ENCODE measurements at places on chromosomes 2 and 18.

GRCh38 chr2:95058466-95058988 is 33.0 kb downstream of the MAL start:
- no peak for DNase-seq

GRCh38 chr2:220460257-220460985 is 833.0 kb downstream of the SLC4A3 start:
- DNase-seq, result no peak

DNA sequence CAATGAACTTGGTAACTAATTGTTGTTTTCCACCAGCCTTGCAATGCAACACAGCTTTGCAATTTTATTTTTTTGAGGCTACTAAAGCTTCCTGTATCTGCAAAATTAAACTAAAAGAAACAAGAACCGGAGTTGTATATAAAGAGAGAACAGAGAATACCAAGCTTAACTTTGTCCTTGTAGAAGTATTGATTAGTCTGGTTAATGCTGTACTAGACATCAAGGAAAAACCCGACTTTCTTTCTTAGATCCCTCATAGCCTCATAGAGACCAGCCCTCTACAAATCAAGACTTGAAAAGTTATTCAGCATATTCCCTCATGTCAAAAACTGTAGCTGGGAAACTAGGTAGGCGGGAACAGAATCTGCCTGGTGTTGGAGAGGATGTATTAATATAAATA is 1.7 kb upstream of the ASAP2 start:
- no peak for DNase-seq

- DNase-seq, result no peak
Observed at GRCh38 chr18:58049000-58049688, 5.1 kb downstream of the NEDD4L start.

GRCh38 chr2:159262226-159262625 is 24.3 kb downstream of the WDSUB1 start:
- no peak for DNase-seq

DNA sequence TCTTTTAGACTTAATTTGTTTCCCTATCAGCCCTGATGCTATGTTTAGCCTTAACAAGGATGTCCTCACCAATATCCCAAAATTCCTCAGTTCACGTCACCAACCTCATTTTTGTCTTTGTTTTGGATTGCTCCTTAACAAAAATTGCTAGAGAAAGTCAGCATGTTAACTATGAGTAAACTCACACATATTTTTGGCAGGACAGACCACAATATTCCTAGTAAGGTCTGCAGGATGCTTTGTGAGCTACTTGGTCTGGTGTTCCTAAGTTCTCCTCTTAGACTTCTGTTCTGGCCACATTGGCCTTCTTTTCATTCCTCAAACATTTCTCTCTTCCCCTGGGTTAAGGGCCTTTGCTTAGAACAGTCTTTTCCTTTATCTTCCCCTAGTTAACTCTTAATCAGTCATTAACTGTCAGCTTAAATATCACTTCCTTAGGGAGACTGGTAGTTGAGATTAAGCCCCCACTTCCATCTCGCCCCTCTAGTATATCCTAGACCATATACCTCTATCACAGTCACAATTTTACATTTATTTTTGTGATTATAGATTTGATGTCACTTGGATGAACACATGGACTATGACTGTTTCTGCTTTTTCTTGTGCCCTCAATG is 116.2 kb downstream of the ADCYAP1 start:
- DNase-seq, result no peak

DNA sequence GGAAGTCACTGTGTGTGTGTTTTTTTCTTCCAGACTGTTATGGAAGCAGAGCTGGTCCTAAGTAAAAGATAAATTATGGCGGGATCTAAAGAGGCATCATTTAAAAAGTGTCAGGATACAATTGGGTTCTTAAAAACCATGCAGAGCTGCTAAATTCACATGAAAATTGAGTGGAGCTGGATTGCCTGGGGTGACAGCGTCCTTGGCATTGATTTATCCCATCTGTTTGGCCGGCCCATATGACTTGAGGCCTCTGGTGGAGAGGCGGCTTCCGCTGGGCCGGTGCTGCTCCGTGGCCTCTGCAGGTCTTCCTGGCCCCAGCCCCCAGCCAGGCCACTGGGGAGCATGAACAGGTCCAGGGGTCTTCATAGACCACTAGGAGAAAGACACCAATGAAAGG is 165.5 kb downstream of the GLI2 start:
- no peak for DNase-seq

DNA sequence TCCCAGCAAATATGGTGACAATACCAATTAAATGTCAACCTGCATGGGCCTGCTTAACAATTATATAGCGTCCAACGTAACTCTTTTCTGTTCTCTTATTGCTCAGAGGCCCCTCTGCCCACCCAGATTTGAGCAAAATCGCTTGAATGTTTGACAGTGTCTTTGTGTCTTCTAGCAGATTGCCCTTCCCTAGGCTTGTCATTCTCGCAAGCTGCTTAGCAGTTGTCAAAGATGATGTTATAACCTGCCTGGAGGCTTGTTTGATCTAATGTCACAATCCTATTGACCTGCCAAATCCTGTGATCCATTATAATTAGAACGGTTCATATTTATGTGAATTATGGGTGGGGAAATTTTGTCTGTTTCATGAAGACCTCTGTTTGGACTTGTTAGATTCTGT is 108.8 kb downstream of the FARSB start:
- no peak for DNase-seq

- no peak for DNase-seq
Observed at GRCh38 chr2:172967036-172967982, 108.3 kb upstream of the MAP3K20 start.

DNA sequence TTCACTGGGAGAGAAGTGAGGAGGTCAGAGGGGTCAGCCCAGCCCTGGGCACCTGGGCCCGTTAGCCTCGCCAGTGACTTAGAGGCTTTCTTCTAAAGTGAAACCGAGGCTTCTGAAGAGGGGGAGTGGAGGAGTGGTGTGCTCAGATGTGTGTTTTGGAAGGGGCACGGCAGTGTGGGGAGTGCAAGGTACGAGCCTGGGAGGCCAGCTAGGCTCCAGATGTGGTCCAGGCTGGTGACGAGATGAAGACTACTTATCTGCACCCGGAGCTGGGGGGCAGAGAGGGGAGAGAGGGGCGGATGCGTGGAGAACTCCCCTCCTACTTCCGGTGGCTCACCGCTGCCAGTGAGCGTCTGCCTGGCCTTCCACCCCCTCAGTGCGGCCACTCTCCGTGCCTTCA is 371.3 kb upstream of the HS6ST1 start:
- DNase-seq, result no peak

GRCh38 chr2:134934641-134935040 is 16.0 kb downstream of the CCNT2 start:
- DNase-seq, result no peak

GRCh38 chr2:47251404-47251675 is 96.2 kb upstream of the STPG4 start:
- DNase-seq, result no peak

DNA sequence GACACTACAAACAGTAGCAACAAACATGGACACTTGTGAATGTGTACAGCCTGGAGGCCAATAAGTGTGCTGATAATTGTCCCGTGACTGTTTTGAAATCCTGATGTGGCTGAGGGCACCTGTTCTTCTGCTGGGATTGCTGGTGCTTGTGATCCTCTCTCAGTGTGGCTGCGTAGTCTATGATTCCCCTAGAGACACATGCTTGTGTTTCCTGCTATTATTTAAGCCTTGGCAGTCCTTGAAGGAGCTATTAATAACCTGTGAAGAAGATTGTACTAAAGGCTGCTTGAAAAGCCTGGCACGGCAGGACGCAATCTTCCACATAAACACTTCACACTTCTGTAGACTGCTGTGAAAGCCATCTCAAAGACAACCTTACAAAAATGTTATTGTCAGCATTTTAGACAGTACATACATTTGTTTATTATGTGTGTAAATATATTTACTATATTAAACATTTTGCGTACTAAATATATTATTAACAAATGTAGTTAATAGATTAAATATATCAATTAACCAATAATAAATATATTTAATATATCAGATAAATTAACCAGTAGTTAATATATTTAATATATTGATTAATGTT is 71.4 kb downstream of the GALR1 start:
- DNase-seq, result no peak

- DNase-seq, result peak; percentile 53
Observed at GRCh38 chr18:45670281-45670962, 53.6 kb upstream of the SLC14A1 start.

DNA sequence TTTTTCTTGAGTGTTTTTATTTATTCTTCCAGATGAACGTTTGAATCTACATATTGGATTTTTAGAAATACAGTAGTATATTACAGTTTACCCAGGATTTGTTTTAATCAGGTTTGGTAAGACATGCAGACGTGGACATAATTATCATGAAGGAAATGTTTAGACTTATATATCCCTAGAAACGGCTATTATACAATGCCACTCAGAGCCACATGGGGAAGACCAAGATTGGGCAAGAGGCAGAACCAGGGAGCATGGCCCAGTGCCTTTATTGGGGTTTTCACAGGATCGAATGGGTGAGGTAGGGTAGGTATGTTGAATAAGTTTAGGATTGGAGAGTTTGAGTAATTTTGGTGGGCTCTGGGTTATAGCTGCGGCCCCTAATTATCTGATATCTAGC is 212.2 kb downstream of the CAMKMT start:
- DNase-seq, result no peak

- DNase-seq, result no peak
Observed at GRCh38 chr2:9424447-9425164, 1.2 kb downstream of the CPSF3 start.

GRCh38 chr2:70668911-70669310 is 99.1 kb downstream of the ADD2 start:
- DNase-seq, result no peak

- DNase-seq, result no peak
Observed at GRCh38 chr2:60414495-60415138, 138.8 kb downstream of the BCL11A start.

DNA sequence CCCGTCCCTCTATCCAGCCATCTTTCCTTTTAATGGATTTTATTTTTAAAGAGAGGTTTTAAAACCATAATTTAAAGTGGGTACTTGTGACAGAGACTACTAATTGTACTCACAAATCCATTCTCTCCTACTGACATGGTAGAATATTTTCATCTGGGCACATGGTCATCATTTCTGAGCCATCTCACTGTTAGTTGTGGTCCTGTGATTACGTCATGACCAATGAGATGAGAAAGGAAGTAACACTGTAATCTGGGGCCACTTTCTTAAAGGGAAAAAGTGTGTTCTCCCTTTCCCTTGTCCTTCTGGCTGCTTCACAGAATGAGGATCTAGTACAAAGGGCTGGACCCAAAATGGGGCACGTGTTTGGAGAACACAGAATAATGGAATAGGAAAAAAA is 538.7 kb downstream of the CMPK2 start:
- no peak for DNase-seq

DNA sequence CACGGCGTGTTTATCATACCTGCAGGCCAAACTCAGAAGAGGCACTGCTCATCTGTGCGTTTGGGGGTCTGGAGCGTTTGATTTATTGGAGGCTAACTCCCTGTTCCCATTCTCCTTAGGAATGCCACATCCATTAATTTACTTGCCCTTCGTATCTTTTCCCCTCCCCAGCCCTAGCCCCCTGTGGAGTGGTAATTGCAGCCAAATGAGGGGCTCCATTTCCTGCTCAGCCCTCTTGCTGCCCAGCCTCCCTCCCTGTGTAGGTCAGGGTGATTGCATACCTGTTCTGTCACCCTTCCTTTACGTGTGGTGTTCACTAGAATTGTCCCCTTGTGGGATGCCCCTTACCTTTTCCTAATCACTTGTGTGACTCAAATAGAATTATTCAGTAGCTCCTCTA is 120.4 kb downstream of the MAP3K20 start:
- DNase-seq, result no peak

DNA sequence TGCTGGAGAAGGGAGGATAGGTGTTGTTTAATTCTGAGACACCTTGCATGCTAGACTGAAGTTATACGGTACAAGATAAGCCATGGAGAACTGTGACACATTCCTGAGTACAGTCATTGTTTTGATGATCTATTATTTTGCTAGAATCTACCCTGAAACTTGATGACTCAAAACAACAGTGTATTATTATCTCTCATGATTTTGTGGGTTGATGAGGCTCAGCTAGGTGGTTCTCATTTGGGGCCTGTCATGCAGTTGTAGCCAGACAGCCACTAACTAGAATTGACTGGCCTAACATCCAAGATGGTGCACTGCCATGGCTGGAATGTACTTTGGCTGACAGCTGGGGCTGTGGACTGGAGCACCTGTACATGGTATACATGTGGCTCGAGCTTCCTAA is 5.4 kb upstream of the IL1R1 start:
- peak; percentile 52 for DNase-seq

- DNase-seq, result no peak
Observed at GRCh38 chr2:42795841-42796301, 3.5 kb upstream of the HAAO start.
